AG04450 (cell line): ENCODE measurements at places on chromosomes 7 and 10. TPM values are rescaled to one million over a fixed set of nuclear protein-coding genes. Genes with fewer than 3 reads are reported as not detected.
A peak's percentile ranks its signal among the peaks of the same experiment; 100 is the strongest.

DNA sequence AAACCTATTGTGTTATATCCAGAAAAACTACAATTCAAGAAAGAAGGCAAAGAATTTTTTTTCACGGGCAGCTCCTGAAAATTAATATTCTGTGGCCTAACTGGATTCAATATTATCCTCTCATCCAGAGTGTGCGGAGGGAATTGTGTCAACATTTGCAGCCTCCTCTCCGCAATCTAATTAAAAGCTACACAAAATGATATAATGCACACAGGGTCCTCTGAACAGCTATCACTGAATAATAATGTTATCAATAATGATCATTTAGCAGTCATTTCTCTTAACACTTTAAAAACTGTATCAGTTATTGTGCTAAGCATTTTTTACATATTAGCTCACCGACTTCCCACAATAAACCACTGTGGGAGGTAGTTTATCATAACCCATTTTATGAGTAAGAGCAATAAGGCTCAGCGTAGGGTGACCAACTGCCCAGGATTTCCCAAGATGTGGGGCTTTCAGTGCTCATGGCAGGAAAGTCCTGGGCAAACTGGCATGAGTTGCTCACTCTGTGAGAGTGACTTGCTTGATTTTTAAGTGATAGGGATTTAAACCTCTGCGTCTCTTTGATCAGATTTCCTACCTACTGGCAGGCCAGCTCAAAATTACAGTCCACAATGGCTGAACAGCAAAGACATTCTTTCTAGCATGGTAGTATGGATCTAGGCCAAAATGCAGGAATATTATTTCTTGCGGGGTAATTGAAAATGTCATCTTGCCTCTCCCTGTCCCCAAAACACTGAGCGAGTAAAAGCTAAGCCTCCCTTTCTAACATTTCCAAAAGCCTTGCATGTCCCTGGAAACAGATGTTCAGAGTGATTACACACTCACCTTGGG, 65.7 kb downstream of the AOAH start:
- peak; percentile 64 for DNase-seq

GRCh38 chr10:132685101-132685891, 100.7 kb downstream of the NKX6-2 start:
- DNase-seq = no peak

GRCh38 chr10:113846036-113846435, 7.8 kb downstream of the DCLRE1A start:
- no peak for DNase-seq

DNA sequence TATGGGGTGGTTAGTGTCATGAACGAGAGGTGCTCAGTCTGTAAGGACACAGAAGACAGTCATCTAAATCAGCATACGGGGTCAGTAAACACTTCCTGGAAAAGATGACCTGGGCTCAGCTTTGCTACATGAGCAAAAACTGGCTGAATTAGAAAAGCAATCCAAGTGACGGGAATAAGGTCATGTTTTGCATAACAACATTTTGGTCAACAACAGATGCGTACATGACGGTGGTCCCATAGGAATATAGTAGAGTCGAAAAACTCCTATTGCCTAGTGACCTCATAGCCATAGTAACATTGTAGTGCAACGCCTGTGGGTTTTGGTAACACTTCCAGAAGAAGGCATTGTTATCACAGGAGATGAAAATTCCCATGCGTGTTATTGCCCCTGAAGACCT, 92.9 kb downstream of the CTNNA3 start:
- no peak for DNase-seq

GRCh38 chr10:126646110-126646509, 24.4 kb downstream of the C10orf90 start:
- DNase-seq = no peak

- no peak for DNase-seq
Observed at GRCh38 chr7:107718456-107719193, 25.3 kb upstream of the CBLL1 start.

Gene TMEM213
- polyA plus RNA-seq = not detected in 2 replicates

DNA sequence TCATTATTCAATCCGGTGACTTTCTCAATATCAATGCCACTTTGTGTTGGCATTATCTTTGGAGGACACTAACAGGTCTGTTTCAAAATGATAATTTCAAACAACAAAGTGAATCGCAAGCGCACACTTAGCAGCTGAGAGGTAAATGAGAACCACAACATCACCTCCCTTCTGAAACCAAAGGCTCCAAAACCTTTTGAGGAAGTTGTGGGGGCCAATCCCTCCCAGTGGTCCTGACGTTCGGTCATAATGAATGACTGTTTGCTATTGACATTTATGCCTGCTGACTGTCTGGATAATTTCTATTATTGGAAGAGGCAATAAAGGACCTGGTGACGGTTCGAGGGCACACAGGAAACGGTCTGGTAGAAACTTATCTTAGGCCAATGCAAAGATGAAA, 1.8 kb downstream of the ADARB2 start:
- no peak for DNase-seq

Gene SLC25A40
- polyA plus RNA-seq = 9.3 and 11.8 TPM in 2 replicates

Gene SAP25
- not detected in 2 replicates for polyA plus RNA-seq

Gene SUN3
- not detected in 2 replicates for polyA plus RNA-seq

Gene HOXA7
- polyA plus RNA-seq = 5.1 and 5.3 TPM in 2 replicates

- no peak for DNase-seq
Observed at GRCh38 chr7:128100225-128100948, 69.2 kb upstream of the LRRC4 start.

- DNase-seq = no peak
Observed at GRCh38 chr7:77698042-77698625, 1.9 kb downstream of the RSBN1L start.

GRCh38 chr10:23558361-23558799, 119.5 kb downstream of the OTUD1 start:
- DNase-seq = no peak

DNA sequence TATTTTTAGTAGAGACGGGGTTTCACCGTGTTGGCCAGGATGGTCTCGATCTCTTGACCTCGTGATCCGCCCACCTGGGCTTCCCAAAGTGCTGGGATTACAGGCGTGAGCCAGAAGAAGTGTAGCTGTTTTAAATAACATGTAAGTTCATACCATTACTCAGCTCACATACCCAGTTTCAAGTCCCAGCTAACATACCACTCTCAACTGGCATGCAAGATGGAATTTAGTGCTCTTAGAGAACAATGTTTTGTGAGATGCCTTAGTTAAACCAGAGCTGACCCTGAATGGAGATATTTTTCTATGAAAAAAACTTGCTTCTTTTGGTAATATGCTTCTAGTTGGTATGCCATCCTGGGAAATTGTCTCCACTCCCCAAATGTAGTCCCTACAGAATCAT, 37.3 kb downstream of the HBP1 start:
- DNase-seq = no peak

- no peak for DNase-seq
Observed at GRCh38 chr7:70669854-70670253, 462.1 kb upstream of the GALNT17 start.

GRCh38 chr10:49679480-49679893, at the start of gene C10orf53:
Gene C10orf53 (plus strand): TSS chr10:49679651. CDS start chr10:49679698, 47 bp downstream.
- no peak for DNase-seq

Gene WDR11
- polyA plus RNA-seq = 83.0 and 86.3 TPM in 2 replicates

- no peak for DNase-seq
Observed at GRCh38 chr7:20329389-20330238, 1.1 kb upstream of the ITGB8 start.

DNA sequence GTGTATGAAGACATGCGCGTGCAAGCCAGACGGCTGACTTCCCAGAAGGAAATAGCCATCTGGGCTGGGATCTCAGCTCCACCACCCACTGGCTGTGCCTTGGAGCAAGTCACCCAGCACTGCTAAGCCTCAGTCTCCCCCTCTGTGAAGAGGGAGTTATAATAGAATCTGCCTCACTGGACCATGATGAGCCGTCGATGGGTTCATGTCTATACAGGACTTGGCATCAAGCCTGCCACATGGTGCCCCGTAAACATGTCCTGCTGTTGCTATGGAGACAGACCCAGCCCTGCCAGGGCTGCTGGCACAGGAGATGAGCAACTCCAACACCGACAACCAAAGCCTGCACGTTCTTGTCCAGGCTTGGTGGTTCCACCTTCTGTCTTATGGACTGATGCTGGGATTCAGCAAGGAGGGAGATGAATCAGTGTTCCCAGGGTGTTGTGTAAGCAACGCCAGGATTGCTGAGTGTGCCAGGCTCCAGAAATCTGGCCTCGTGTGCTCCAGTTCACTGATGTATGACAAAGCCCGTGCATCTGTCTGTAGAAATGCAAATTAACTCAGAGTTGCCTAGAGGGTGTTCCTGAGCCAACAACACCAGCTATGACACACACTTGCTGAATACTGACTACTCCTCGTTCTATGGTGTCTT, 5.6 kb downstream of the GPR15LG start:
- DNase-seq = no peak

DNA sequence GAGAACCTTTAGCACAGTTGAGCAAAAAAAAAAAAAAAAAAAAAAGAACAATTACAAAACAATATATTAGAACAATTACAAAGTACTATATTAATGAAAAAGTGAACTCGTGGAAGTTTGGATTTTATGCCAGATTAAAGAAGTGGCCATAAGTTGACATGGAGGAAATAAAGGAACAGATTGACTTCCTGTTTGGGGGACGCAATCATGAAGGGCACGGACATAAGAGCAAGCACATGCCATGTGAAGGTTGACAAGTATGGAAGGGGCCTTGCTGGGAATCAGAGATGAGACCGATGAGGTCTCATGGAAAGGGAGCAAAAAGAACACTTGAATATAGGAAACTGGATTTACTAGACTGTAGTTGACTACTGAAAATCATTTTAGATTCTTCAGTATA, 61.7 kb downstream of the ICA1 start:
- DNase-seq = no peak

- no peak for DNase-seq
Observed at GRCh38 chr10:102324061-102324460, 71.4 kb upstream of the NFKB2 start.

GRCh38 chr7:20438694-20439376, 108.1 kb downstream of the ITGB8 start:
- no peak for DNase-seq

- peak; percentile 7 for DNase-seq
Observed at GRCh38 chr10:14953424-14954000, 384 bp downstream of the DCLRE1C start.

DNA sequence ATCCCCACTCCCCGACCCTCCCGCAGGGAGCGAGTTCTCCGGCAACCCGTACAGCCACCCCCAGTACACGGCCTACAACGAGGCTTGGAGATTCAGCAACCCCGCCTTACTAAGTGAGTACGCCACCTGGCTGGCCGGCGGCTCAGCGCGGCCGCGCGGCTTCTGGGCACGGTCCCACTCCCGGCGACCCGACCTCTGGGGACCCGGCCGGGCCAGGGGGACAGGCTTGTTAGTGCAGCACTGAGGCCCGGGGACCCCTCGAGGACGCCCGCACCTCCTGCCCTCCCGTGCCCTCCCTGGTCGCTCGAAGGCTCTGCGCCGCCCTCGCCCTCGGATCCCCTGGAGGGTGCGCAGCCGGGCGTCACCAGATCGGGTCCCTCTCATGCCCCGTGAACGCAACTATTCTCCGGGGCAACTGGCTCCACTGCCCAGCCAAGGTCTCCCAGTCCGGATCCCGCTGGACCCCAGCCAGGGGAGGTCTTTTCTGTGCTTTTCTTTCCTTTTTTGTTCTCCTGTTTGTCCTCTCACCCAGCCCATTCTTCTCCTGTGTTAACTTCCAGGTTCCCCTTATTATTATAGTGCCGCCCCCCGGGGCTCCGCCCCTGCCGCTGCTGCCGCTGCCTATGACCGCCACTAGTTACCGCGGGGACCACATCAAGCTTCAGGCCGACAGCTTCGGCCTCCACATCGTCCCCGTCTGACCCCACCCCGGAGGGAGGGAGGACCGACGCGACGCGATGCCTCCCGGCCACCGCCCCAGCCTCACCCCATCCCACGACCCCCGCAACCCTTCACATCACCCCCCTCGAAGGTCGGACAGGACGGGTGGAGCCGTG, 81.8 kb downstream of the PAX2 start:
- no peak for DNase-seq

GRCh38 chr7:125430013-125430412, 500.4 kb upstream of the POT1 start:
- no peak for DNase-seq

DNA sequence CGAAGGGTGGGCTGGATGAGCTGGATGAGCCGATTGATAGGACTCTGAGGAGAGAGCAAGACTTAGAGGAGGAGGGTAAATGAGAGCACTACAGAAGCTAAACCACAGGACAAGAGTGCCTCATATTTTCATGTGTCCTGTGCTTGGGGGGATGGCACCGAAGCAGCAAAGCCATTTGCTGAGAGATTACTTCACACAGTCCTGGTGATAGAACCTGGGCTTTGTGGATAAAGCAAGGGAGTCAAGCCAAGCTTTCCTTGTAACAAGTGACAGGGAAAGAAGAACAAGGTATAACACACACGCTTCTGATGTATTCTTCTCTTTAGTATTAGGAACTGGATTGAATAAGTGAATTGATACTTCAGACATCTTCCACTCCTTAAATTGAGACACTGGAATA, 253.7 kb downstream of the ANKRD7 start:
- no peak for DNase-seq

Gene CNNM1
- 0.11 and 0.14 TPM in 2 replicates for polyA plus RNA-seq

GRCh38 chr7:94907811-94908322, 473 bp downstream of the PPP1R9A start:
- DNase-seq = no peak

Gene C10orf67
- polyA plus RNA-seq = 0.10 and 0.14 TPM in 2 replicates

GRCh38 chr7:155665079-155665956, 20.9 kb downstream of the RBM33 start:
- no peak for DNase-seq
